ENCODE measurements at places on chromosomes 6 and 20.

DNA sequence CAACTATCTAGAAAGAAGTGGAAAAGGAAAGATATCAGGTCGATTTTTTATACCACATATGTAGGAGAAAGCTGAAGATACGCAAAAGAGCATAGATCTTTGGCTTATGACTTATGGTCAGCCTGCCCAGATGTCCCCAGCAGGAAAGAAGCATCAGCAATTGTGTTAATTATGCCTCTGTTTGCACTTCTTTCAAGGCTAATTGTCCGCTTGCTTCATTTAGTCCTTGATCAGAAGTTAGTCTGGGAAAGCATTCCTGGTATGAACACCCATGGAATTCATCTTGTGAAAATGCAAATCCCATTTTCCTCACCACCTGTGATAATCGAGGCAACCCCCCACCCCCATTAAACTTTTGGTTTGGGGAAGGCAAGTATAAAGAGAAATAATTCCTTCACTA is 62.8 kb downstream of the ATP9A start:
- H3K27ac ChIP-seq, result no peak overlapping the region
- H3K36me3 ChIP-seq, result no peaks in the 10 kb centered on the region
- H3K4me1 ChIP-seq, result no peaks in the 10 kb centered on the region
- DNase-seq, result no peak

- H3K4me3 ChIP-seq, result no peak overlapping the region
- no peaks in the 10 kb centered on the region for H3K4me1 ChIP-seq
- H3K27ac ChIP-seq, result no peak overlapping the region
- DNase-seq, result no peak
- peaks cover 71% of the 10 kb centered on the region for H3K36me3 ChIP-seq
Observed at GRCh38 chr6:136274062-136274461, 15.6 kb downstream of the BCLAF1 start.

DNA sequence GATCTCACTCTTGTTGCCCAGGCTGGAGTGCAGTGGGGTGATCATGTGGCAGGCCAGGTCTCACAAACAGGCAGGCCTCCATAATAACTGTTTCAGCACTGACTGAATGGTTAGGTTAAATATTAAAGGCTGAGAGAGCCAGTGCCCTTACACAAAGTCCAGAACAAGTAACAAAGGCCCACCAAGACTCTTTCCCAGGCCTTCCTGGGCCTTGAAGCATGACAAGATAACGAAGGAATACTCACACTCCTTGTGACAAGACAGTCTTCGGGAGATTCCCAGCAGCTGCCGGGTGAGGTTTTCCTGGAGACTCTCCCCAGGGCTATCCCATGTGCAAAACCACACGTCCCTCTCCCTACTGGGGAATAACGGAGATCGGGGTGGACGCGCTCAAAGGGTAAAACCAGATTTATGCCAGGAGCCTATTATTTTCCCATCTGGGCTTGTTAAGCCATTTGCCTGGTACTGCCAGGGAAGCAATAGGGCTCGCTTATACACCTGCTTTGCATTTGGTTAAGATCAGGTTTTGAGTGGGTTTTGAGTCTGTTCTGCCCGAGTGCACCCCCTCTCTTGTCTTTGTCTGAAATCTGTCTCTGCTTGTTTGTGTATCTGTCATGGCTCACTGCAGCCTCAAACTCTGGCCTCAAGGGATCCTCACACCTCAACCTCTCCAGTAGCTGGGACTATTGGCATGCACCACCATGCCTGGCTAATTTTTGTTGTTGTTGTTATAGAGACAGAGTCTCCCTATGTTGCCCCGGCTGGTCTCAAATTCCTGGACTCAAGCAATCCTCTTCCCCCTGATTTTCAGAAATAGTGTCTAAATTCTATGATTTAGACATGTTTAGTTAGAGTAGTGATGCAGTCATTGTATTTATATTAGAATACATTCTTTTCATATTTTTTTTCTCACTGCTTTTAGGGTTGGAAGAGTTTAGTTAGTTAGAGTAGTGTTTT is 1.4 kb upstream of the ENPP3 start:
- no peak overlapping the region for H3K4me3 ChIP-seq
- no peaks in the 10 kb centered on the region for H3K36me3 ChIP-seq
- H3K27ac ChIP-seq, result no peak overlapping the region
- no peak for DNase-seq

DNA sequence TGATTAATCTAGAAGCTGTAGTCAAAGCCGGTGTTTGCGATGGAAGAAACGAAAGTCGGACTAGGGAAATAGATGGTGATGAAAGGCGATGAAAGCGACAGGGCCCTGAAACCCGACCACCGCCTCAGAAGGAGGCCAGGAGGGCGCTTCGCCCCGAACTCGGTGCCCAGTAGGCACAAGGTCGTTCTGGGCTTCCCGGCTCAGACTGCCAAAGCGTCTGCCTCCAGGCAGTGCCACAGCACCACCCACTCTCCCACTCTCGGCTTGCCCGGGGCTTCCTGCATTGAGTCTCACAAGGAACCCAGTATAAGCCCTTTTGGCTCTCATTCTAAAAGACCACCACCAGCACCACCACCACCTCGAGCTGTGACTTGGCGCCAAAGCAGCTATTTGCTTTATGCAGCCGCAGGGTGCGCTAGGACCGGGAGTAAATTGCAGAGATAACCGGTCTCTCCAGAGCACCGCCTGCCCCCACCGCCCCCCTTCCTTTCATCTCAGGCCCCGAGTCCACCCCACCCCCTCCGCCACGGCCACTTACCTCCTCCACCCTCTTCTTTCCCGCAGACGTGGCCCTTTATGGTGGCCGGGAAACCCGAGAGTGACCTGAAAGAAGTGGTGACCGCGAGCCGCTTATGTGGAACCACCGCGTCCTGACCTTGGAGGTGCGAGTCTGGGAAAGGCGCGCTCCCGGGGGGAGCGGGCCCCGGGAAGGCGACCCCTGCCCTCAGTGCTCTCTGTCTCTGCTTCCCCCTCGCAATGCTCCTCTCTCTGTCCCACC is 2.4 kb downstream of the TCF21 start:
- H3K4me3 ChIP-seq, result peak overlapping the region; percentile 22
- peaks cover 12% of the 10 kb centered on the region for H3K4me1 ChIP-seq
- no peak for DNase-seq
- no peaks in the 10 kb centered on the region for H3K36me3 ChIP-seq
- peaks cover 99% of the 10 kb centered on the region for H3K27me3 ChIP-seq

Data from astrocyte (in vitro differentiated cells and primary cell).